Tongue (tissue), 3 donors: ENCODE measurements at places on chromosomes 3 and 15. TPM values are rescaled to one million over a fixed set of nuclear protein-coding genes. Genes with fewer than 3 reads are reported as not detected.

DNA sequence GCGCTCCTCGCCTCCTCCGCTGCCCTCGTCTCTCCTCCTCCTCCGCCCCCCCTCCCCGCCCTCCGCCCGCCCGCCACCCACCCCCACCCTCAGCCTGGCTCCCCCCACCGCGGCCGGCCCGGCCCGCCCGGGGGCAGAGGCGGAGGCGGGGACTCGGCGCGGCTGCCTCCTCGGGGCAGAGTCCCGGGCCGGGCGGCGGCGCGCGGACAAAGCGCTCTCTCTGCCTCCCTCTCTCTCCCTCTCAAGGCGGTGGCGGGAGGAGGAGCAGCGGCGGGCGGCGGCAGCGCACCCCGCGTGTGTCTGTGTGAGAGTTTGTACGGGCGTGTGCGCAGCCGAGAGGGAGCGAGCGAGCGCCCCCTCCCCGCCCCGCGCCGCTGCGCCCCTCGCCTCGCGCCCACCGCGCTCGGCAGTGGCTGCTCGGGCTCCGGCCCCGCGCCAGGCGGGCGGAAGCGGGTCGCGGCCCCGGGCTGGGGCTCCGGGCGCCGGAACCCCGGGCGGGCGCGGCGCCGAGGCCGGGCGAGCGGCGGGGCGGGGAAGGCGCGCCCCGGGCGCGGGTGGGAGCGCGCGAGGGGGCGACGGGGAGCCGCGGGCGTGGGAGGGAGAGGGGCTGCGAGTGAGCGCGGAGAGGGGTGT is at the start of gene IGF2BP2:
TSS of gene IGF2BP2 (minus strand) at position 37 of the 633 bp plus-strand sequence. CDS start 82 bp downstream, outside the sequence.
- DNase-seq, result peak; percentile 94

DNA sequence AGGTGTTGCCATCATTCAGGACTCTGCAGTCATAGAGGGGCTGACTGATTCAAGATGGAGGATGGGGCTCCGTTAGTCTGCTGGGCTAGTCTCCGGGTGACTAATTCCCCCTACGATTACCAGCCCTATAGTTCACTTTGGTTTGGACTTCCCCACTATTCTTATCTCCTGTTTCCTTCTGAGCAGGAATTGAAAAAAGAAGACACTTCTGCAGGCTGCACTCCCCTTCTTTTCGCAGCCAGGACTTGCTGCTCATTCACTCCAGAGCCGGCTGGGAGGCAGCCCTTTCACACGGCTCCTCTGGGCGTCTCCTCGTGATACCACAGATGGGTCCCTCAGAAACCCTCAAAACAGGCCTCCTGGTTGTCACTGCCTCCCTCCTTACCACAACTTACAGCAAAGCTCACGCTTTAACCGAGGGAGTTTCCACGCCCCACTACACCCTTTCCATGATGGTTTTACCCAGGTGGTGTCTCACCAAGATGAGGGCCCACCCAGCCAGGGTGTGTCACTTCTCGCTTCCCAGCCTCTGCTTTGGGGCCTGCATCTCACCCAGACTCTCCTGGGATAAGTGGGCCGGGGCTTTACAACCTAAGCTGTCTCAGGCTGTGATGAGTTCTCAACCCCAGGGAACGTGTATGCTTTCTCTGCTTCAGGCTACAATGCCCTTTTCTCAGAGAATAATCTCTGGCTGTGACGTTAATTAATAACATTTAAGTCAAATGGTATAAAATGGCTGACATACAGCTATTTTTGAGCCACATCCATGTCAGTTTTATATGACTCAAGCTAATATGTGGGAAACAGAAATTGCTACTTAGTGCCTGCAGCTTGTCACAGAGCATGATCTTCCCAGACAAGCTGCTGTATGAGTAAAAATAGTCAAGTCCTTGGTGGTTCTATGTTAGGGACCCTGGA is 11.9 kb downstream of the CX3CR1 start:
- DNase-seq, result no peak

GRCh38 chr3:150049317-150049716 is 78.6 kb upstream of the PFN2 start:
- no peak for DNase-seq

DNA sequence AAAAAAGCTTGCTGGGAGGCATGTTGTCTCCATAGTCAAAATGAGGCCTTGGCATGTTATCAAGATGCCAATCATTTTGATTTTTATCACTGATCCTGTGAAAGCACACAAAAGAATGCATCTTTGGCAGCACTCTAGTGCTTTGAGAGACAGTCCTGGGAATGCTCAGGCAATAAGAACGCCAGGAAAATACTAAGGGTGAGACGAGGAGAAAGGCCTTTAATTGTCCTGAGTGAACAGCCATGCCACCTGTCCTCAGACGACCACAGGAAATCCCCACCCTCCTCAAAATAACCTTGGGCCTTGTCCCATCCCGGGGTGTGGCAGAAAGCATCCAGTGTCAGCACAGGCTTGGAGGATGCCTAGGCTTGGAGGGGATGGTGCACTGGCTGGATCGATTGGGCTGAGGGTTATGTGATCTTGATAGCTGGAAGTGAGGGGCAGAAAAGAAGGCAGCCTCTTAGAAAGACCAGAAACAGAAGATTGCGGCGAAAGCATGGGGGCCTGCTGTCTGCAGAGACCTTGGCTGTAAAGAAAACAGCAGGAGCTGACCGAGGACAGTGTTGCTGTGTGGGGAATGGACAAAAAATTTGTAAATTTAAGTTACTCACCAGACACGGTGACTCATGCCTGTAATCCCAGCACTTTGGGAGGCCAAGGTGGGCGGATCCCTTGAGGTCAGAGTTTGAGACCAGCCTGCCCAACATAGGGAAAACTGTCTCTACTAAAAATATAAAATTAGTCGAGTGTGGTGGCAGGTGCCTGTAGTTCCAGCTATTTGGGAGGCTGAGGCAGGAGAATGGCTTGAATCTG is 7.3 kb downstream of the TMEM158 start:
- DNase-seq, result peak; percentile 24

GRCh38 chr15:47461652-47462141 is 255.6 kb upstream of the SEMA6D start:
- no peak for DNase-seq

DNA sequence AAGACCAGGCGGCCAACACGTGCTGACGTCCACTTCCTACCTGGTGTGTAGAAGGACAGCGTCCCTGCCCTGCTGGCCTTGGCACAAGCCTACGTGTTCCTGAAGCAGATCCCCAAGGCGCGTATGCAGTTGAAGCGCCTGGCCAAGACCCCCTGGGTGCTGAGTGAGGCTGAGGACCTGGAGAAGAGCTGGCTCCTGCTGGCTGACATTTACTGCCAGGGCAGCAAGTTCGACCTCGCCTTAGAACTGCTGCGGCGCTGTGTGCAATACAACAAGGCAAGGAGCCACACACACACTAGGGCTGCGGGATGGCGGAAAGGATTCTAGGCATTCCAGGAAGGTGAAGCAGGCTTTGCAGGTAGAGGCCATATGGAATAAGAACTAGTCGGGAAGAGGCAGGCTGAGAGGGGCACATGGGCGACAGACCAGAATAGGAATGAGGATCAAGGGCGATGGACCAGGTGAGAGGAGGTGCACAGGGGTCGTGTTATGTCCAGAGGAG is 15.9 kb downstream of the CSRNP1 start:
- DNase-seq, result no peak

GRCh38 chr3:141393735-141394076 is 25.4 kb downstream of the ZBTB38 start:
- no peak for DNase-seq

DNA sequence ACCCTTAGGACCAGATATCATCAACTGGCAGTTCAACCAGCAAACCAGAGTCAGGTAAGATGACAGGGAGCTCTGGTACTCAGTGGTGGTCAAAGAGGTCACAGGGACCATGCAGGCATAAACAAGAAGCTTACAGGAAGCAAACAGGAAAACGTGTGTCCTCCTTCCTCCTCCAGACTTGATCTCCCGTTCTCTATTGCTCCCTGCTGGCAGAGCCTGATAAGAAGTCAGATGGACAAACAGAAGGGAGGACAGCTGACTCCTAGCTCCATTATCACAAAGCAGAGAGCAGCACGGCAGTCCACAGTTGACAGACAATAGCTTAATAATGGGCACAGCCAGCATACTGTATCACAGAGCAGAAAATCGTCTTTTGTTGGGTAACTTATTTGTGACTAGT is 156.5 kb upstream of the SLC2A2 start:
- DNase-seq, result no peak

- DNase-seq, result peak; percentile 2
Observed at GRCh38 chr3:99191186-99191585, 289.7 kb upstream of the DCBLD2 start.

- no peak for DNase-seq
Observed at GRCh38 chr3:38834717-38835116, 18.7 kb upstream of the SCN10A start.

DNA sequence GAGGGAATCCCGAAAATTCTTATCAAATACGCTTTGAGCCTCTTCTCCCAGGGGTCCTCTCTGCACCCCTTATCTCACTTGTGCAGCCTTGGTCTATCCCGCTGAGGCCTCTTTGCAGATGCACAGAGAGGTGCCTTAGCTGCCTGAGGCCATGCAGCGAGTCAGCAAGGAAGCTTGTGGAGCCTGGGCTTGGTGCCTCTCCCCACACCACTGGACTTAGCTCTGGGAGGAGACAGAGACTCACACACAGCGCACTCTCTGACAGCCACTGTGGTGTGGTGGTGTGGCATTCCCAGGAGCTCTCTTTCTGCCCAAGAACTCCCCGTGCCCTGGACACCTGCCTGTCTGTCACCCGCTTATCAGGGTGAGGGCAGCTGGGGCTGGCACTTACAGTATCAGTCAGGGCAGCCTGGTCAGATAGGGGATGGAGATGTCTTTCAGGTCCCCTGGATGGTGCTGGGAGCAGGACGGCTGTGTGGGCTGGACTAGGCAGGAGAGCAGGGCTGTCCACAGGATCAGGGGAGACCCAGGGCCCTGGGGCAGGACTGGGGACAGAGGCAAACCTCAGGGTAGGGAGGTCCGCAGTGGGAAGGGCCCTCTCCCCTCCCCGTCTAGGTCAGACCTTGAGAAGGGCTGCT is 10.2 kb upstream of the LINGO1 start:
- DNase-seq, result no peak

DNA sequence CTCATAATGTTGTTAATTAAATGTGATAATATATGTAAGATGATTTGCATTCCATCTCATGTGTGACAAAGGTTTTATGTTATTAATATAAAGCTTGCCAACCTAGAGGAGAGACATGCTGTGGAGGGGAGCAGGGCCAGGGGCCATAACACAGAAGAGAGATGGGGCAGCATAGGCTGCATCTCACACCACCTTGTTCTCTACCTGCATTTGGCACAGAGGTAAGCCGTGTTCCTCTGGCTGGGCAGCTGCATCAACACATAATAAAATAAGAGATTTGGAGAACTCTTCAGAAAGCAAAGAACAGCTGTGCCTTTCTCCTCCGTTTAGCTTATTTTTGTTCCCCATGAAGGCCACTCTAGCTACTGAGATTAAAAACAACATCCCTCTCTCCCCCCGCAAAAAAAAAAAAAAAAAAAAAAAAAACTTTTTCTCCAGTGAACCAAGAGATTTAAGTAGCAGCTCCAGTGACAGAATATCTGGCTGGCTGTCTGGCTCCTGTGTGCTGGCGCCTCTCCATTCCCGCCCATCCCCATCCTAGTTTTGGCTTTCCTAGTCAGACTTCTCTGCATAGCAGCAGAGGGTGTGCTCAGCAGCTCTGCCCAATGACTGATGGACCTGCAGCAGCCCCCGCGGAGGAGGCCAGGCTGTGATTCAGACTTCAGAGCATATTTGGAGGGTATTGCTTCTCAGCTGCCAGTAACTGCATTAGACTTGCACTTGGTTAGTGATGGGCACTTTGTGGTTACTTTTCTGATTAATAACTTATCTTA is 52.2 kb upstream of the STXBP5L start:
- DNase-seq, result peak; percentile 76

DNA sequence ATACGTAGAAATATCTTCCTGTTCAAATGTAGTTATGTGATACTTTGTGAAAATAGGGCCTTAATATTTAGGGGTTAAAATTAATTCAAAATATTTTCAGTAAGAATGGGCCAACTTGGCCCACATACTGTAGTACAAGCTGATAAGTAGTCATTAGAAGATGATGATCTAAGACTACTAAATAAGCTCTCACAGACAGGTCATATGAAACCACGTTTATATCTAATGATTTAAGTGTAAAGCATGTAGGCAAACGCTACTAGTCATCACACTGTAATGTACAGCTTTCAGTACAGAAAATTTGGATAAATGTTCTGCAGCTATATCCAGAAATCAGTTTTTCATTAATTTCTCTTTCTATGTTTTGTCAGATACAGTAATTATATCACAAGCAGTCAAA is 228.6 kb downstream of the UBE2E2 start:
- DNase-seq, result no peak

GRCh38 chr3:23129817-23130216 is 73.3 kb upstream of the UBE2E2 start:
- peak; percentile 67 for DNase-seq

DNA sequence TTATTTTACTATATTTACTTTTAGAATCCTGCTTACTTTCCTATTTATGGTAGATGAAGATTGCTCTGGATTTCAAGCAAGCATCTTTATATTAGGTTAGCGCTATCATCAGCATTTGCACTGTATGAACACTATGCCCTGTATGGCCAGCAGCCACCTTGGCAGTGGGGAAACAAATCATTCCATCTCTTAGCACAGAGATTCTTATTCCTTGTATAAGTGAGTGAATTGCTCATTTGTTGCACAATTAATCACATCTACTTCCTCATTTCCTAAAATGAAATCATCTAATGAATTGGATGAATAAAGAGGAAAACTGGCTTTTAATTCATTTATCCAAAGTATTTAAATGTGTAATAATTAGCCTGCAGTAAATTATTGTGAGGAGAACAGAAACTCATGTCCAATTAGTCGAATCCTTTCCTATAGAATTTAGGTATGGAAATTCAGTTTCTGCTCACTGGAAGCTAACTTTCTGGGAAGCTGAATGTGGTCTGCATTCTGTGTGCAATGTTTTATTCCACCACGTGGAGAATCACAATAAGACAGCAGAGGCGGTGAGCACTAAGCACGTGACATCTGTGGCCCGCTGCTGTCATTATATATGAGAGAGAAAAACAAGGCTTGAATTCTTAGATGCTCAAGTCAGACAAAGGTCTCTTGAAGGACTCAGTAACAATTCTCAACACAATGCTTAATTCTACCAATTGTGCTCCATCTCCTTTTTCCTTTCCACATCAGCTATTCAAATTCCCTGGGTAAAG is 93.4 kb downstream of the PEX5L start:
- DNase-seq, result no peak

The ARRDC4 gene
- total RNA-seq, result 24.4 TPM

The TASOR gene
- 134 TPM for total RNA-seq

The SNTN gene
- total RNA-seq, result not detected

The CCRL2 gene
- total RNA-seq, result 3.7 TPM

The TIMP4 gene
- total RNA-seq, result 1.1 TPM

The HRG gene
- total RNA-seq, result not detected

The PLA2G4E gene
- total RNA-seq, result 1.9 TPM
